T-helper 9 cell (primary cell): ENCODE measurements at places on chromosomes 13 and 19.
A peak's percentile ranks its signal among the peaks of the same experiment; 100 is the strongest.

GRCh38 chr19:48874303-48875135 lies 2.3 kb downstream of the PPP1R15A start:
- peak; percentile 62 for DNase-seq

DNA sequence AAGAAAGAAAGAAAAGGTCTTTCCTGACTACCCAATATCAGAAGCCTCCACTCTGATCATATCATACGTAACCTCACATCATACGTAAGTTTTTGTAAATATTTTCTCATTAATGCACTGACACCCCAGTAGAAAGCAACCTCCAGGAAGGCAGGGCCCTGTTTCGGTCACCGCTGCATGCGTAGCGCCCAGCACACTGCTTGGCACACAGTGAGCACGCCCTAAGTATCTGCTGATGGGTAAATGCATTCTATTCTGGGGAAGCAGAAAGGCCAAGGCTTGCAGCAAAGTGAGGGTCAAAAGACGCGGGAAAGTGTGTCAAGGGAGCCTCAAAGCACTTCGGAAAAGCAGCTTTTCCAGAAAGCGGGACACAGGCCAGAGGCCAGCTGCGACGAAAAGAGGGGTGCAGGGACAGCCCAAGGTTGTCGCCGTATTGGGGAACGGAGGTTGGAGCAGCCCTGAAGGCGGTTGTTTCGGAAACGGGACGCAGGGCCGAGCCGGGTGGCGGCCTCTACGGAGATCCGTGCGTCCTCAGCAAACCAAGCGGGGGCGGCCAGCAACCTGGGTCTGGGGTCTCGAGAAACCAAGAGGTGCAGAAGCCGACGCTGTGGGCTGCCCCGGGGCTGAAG lies 463 bp downstream of the SUGP1 start:
- no peak for DNase-seq

DNA sequence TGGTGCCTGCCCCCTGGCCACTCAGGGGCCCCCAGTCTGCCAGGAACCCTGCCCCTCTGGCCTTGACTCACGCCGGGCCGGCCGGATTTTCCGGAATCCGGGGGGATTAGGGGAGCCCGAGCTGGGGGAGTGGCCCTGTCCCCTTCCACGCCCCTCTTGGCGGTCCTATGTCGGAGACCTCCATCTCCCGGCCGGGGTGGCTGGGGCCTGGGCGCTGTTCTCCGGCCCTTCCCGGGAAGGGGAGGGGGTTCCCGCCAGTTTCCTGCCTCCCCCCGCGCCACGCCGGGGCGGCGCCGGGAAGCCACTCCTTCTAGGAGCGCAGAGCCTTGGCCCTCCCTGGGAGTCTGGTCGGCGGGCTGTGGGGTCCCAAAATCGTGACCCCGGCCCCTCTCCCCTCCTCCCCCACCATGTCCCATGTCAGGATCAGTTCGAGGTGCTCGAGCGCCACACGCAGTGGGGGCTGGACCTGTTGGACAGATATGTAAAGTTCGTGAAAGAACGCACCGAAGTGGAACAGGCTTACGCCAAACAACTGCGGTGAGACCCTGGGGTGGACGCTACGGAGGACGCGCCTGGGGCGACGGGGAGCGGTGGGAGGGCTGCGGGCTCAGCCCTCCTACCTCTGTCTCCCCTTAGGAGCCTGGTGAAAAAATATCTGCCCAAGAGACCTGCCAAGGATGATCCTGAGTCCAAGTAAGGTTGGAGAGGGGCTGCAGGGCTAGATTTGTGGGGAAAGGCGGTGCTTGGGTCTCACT lies 1.3 kb downstream of the TRIP10 start:
- peak; percentile 16 for DNase-seq

GRCh38 chr19:2116507-2116906 lies 19.8 kb downstream of the IZUMO4 start:
- no peak for DNase-seq

- no peak for DNase-seq
These were observed 144.2 kb upstream of the ZNF91 start for GRCh38 chr19:23539499-23539898.

DNA sequence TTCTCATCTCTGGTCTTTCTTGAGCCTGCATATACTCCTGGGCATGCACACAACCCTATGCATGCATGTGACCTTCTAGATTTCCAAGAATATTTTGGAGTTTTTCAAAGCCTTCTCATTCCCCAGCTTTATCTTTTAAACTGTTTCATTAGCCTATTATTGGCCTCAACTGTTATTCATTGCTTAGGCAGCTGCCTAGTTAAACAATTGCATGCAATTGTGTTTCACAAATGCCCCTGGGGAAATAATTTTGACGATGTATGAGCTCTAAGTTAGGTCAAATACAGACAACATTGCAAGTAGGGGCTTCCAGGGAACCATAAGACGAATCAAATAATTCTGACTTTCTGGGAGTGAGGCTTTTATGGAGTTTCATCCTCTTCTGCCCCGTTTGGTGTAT lies 2.3 kb upstream of the UPK1A start:
- no peak for DNase-seq

DNA sequence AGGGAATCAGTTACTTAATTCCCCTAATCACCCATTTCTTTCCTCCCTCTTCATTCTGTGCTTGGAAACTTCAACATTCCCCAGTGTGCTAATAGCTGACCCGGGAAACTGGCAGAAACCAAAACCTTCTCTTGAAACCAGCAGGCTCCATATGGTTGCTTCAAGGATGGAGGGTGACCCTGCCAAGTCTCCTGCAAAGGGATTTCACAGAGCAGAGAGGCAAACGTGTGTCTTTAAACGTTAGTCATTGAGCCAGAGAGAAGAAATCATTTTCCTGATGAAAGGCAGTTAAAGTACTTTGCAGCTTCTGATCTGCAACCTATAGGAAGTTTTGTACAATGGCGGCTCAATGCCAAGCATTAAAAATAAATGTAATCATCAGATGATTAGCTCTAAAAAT lies 220.9 kb downstream of the POU4F1 start:
- DNase-seq, result no peak

DNA sequence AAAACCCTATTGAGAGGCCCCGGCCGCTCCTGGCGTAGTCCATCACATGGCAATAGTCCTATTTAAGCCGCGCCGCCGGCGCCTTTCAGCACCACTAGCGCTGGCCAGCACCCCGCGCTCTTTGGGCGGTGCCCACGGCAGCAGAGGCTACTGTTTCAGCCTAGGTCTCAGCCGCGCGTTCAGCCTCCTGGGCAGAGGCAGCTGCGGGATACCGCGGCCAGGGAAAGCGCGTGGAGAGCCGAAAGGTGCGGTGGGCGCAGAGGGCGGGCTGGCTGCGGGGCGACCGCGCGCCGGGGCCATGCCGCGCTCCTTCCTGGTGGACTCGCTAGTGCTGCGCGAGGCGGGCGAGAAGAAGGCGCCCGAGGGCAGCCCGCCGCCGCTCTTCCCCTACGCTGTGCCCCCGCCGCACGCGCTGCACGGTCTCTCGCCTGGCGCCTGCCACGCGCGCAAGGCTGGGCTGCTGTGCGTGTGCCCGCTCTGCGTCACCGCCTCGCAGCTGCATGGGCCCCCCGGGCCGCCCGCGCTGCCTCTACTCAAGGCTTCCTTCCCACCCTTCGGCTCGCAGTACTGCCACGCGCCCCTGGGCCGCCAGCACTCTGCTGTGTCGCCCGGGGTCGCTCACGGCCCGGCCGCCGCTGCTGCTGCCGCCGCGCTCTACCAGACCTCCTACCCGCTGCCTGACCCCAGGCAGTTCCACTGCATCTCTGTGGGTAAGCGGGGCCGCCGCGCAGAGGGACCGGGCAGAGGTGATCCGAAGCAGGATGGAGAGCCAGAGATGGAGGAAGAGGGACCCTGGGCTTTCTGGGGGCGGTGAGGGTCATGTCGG lies at the start of gene GSX1:
Gene GSX1 (plus strand): TSS at position 91 of the 826 bp plus-strand sequence. CDS start 208 bp downstream, at position 299.
- peak; percentile 16 for DNase-seq

DNA sequence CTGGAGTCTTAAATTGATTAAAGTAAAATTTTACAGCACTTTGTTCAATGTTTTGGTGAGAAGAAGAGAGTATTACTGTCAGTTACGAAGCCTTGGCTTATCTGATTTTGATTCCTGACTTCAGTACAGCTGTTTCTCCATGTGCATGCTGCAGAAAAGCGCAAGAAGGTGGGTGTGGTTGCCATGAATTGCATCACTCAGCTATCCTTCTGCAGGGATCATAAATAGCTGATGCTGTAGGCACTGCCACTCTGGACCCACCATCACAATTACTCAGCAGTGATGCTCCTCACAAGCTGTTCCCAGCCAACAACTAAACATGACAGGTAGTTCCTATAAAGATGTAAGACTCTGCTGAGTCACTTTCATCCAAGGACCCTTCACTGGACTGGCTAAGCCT lies 321.2 kb downstream of the IRS2 start:
- DNase-seq, result no peak

DNA sequence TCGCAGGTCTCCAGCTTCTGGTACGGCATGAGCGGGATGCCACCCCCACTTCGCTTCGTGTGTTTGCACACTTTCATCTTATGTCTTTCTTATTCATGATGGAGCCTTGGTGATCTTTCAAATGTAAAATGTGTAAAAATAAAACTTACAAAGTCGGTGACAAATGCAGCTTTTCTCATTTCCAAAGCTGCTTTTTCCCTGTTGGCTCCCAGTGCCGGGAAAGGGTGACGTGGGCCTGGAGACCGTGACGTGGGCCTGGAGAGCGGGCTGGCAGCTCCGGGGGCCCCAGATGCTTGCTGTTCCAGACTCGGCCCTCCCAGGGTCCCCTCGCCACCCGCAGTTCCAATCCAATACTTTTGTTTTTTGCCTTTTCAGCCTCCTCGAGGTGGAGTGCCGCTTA lies 101.4 kb downstream of the KDM4B start:
- no peak for DNase-seq

DNA sequence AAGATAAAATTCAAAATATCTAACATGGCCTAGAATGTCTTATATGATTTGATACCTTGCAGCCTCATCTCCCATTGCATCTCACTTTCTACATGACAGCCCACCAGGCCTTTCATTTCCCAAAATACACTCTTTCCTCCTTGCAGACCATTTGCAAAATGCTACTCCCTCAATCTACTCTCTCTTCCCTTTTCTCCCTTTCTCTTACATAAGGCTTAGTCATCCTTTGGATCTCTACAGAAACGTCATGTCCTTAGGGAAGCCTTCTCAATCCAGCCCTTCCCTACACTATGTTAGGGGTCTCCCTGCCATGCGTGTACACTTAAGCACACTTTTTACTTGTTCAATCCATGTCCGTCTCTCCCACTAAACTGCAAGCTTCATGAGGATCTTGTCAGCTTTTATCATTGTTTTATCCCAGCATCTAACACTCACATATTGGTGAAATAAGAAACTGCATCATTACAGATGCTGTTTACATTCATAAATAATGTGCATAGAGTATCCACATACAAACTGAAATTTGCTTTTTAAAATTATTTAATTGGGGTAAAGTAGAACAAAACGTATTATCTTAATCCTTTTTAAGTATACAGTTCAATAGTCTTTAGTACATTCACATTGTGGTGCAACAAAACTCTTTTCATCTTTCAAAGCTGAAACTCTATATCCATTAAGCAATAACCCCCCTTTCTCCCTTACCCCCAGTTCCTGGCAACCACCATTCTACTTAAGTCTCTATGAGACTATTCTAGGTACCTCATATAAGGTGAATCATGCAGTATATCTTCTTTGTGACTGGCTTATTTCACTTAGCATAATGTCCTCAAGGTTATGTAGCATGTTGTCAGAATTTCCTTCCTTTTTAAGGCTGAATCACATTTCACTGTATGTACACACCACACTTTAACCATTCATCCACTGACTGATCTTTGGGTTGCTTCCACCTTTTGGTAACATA lies 11.5 kb upstream of the WBP4 start:
- DNase-seq, result no peak

GRCh38 chr13:59677430-59677829 lies 486.3 kb downstream of the DIAPH3 start:
- DNase-seq, result no peak

DNA sequence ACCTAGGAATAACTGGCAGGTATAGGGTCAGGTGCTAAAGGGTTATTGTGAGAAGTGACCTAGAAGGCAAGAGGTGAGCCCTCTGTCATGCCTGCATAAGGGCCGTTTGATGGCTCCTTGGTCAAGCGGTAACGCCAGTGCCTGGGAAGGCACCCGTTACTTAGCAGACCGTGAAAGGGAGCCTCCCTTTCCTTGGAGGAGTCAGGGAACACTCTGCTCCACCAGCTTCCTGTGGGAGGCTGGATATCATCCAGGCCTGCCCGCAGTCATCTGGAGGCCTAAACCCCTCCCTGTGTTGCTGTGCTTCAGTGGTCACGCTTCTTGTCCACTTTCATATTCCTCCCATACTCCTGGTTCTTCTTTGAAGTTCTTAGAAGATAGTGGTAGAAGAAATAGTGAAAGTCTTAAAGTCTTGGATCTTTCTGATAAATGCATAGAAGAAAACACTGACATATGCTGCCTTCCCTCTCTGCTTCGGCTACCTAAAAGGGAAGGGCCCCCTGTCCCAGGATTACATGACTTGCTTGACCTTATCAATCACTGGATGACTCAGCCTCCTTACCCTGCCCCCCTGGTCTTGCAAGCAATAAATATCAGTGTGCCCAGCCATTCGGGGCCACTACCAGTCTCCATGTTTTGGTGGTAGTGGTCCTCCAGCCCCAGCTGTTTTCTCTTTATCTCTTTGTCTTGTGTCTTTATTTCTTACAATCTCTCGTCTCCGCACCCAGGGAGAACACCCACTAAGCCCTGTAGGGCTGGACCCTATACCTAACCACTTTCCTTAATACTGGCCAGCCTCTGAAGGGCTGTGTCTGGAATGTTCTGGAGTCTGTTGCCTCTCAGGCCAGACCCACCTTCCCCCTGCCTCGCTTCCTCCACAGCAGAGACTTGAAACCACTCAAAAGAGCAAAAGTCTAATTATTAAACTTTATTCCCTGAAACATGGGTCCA lies 16.1 kb upstream of the ABCC4 start:
- no peak for DNase-seq

GRCh38 chr13:33524086-33524485 lies 238.5 kb upstream of the STARD13 start:
- DNase-seq, result no peak

DNA sequence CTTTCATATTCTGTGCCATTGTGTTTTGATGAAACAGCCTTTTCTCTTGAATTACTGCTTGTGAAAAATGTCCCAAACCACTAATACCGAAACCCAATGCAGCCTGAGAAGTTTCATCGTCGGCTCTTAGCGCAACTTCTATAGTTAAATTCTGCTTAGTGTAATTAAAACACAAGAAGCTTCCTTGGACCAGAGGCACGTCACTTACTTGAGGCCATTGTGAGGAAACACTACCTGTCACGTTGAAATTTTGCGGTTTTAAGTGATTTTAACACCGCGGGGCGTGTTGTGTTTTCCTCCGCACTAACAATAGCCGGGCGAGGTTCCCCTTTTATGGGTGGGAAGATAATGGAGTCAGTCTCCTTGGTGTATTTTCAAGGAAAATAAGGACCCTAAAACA lies 70.9 kb downstream of the GGACT start:
- DNase-seq, result no peak
